ENCODE measurements at places on chromosomes 12 and 14. TPM values are rescaled to one million over a fixed set of nuclear protein-coding genes. Genes with fewer than 3 reads are reported as not detected.

RNF212B gene
- not detected for total RNA-seq

DNA sequence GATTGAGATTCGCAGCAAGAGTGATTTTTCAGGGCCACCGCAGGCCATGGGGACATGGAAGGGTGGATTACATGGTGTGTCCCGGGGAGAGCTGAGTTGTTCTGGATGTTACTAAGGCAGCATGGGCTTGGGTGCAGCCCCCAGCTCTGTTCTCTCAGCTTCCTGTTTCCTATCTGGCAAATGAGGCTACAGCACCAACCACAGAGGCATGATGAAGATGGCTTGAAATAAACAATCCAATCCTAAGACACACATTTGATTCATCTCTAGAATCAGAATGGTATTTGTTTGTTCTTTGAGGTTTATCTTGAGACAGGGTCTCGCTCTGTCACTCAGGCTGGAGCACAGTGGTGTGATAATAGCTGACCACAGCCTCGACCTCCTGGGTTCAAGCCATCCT lies 21.6 kb downstream of the GLTP start:
- DNase-seq: no peak

TAS2R42 gene
- not detected for total RNA-seq

HOXC10 gene
- total RNA-seq: 1.3 TPM

GRCh38 chr12:64385019-64385418 lies 5.5 kb downstream of the C12orf56 start:
- no peak for DNase-seq

GRCh38 chr14:77085538-77085937 lies 12.5 kb upstream of the CIPC start:
- no peak for DNase-seq

NEK9 gene
- 115 TPM for total RNA-seq

FGF6 gene
- not detected for total RNA-seq

GRCh38 chr12:10042167-10042566 lies 11.7 kb downstream of the CLEC9A start:
- DNase-seq: no peak

- DNase-seq: no peak
Measured at GRCh38 chr12:132109741-132110140, 34.4 kb downstream of the DDX51 start.

GRCh38 chr14:100221533-100222223 lies 17.3 kb upstream of the YY1 start:
- DNase-seq: peak; percentile 35

GRCh38 chr14:105099778-105100177 lies 34.5 kb upstream of the GPR132 start:
- DNase-seq: no peak

- DNase-seq: no peak
Measured at GRCh38 chr12:116996093-116996492, 85.3 kb downstream of the FBXW8 start.

GRCh38 chr14:84988357-84988756 lies 541.6 kb upstream of the FLRT2 start:
- no peak for DNase-seq

- DNase-seq: no peak
Measured at GRCh38 chr14:101944451-101944850, 19.9 kb upstream of the DYNC1H1 start.

KRT4 gene
- total RNA-seq: not detected
